ENCODE measurements at places on chromosomes 7 and 10. TPM values are rescaled to one million over a fixed set of nuclear protein-coding genes. Genes with fewer than 3 reads are reported as not detected.
A peak's percentile ranks its signal among the peaks of the same experiment; 100 is the strongest.

Gene ZNF479
- not detected for polyA plus RNA-seq

Gene SKAP2
- polyA plus RNA-seq: 9.2 TPM

DNA sequence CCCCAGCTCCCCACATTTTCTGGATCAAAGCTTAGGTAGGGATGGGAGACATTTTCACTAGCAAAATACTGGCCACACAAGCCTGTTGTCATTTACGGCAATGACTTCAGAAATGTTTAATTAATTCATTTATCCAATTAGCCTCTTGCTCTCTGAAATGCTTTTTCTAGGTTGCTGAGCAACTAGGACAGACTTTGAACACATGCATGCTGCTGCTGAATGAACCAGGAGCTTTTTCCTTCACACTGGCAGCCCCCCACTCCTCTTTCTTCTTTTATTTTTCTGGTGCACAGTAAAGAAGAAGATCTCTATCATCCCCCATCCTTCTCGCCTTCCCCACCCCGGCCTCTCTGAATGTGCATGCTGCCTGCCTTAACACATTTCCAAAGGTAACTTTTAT lies 22.5 kb downstream of the SORCS3 start:
- H3K4me3 ChIP-seq: no peak overlapping the region
- no peaks in the 10 kb centered on the region for H3K4me1 ChIP-seq
- no peaks in the 10 kb centered on the region for H3K36me3 ChIP-seq
- H3K27ac ChIP-seq: no peak overlapping the region
- no peak for DNase-seq

DNA sequence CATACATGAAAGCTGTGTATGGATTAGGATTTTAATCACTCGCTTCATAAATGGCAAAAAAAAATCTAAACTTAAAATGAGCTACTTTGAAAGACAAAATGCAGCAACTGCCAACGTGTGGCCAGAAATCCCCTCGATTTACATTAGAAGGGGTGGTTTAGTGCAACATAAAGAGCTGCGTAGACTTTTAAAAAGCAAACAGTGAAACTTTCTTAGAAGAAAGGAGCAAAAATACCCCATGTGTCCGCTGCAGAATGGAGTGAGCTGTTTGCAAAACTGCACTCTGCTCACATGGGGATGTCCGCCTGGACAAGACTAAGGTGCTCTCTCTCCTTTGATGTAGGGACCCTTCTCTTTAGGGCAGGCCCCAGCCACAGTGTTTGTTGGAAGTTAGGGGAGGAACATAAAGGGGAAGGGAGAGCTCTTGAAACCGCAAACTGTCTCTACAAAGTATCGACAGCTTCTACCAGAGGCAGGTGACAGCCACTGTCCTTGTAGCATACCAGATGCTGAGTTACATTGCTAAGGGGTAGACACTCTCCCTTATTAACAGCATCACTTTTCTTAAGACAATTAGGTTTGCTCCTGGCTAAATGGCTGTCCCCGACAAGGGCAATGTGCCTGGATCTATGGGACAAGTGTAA lies 528.1 kb downstream of the KCNMA1 start:
- no peak overlapping the region for H3K4me3 ChIP-seq
- no peak for DNase-seq
- no peaks in the 10 kb centered on the region for H3K27me3 ChIP-seq
- no peaks in the 10 kb centered on the region for H3K36me3 ChIP-seq
- H3K27ac ChIP-seq: no peak overlapping the region

- H3K36me3 ChIP-seq: no peaks in the 10 kb centered on the region
- no peak overlapping the region for H3K27ac ChIP-seq
- no peaks in the 10 kb centered on the region for H3K27me3 ChIP-seq
- peak; percentile 93 for DNase-seq
- no peak overlapping the region for H3K4me3 ChIP-seq
Measured at GRCh38 chr10:14648005-14648765, 126.5 kb downstream of the FAM107B start.

DNA sequence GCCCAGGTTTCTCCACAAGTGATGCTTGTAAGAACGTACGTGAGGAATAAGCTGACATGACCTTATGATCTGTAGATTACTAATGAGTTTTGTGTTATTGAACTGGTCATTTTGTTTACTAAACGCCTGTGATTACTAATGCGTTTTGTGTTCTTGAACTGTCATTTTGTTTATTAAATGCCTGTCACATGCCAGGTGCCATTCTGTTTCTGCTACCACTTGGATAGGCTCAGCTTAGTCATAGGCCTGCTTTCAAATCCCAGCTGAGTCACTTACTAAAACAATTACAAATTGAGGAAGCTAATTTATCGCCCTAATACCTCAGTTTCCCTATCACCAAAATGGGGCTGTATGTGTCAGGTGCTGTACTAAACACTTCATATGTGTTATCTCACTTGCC lies 4.7 kb upstream of the HGF start:
- H3K27ac ChIP-seq: no peak overlapping the region
- no peak overlapping the region for H3K4me3 ChIP-seq
- DNase-seq: no peak
- no peaks in the 10 kb centered on the region for H3K27me3 ChIP-seq

All from lung (tissue), 17 donors.